ENCODE measurements at places on chromosomes 4 and X.

DNA sequence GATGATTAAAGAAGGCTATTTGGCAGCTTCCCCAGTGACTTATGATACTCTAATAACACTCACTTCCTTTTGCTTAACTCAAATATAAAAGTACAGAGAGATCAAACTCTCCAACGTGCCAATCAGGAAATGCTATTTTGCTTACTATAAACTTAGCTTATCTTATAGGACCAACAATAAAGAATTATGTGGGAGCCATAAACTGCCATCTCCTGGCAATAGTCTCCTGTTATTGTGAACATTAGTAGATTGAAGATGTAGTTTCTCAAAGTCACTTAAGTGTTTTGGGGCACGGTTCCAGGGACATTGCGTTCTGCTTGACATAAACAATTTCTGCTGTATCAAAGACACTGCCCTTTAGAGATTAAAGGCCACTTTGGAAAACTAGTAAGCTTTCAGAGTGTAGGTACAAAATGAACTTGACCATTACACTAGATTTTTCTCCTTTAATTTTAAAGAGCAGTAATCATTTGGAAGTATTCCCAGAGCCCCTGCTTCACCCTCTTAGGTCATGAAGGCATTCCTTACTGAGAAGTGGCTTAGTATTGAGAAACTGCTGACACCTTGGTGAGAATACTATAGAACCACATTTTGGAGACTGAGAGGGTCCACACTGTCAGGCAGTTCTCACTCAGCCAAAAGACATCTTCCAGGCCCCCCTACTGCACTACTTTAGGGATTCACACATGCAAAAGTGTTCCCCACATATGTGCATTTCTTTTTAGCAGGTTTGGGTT is 51.9 kb downstream of the MAOA start:
- no peak for DNase-seq

- no peak for DNase-seq
These were observed 316.7 kb downstream of the DMD start for GRCh38 chrX:32894679-32895078.

DNA sequence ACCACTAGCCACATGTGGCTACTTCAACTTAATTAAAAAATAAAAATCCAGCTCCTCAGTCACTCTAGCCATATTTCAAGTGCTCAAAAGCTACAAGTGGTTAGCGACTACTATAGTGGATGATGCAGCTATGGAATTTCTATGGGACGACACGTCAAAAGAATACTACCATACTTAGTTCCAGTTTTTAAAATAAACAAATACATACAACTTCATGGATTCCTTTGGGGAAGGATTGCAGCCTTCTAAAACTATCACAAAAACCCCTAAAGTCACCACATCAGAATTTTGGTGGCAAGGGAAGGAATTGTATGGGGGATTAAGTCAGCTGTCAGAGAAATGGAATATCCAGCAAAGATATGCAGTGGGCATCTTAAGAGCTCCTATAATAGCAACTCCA is 6.5 kb downstream of the ZNF280C start:
- no peak for DNase-seq

- no peak for DNase-seq
These were observed 328.2 kb downstream of the DKK2 start for GRCh38 chr4:106707776-106708463.

- DNase-seq = no peak
These were observed 177.6 kb upstream of the SPRY1 start for GRCh38 chr4:123218981-123219380.

- DNase-seq = peak; percentile 23
These were observed 518.0 kb downstream of the TMA16 start for GRCh38 chr4:164012396-164013027.

DNA sequence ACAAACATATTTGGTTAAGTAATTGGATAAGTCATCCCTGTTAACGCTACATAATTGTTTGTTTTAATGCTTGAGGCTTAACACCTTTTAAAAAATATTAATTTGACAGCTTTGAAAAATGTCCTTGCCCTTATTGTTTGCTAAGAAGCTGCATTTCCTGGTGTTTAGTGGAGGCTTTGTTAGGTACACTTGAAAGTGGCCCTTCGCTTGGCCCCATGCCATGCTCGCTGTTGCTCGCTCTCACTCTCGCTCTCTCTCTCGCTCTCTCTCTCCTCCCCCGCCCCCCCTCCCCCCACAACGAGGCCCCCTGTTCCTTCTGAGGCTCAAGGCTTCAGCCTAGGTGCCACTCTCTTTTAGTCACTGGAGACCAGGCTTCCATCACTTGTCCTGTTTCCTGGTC is 139.6 kb downstream of the DCLK2 start:
- DNase-seq = no peak

DNA sequence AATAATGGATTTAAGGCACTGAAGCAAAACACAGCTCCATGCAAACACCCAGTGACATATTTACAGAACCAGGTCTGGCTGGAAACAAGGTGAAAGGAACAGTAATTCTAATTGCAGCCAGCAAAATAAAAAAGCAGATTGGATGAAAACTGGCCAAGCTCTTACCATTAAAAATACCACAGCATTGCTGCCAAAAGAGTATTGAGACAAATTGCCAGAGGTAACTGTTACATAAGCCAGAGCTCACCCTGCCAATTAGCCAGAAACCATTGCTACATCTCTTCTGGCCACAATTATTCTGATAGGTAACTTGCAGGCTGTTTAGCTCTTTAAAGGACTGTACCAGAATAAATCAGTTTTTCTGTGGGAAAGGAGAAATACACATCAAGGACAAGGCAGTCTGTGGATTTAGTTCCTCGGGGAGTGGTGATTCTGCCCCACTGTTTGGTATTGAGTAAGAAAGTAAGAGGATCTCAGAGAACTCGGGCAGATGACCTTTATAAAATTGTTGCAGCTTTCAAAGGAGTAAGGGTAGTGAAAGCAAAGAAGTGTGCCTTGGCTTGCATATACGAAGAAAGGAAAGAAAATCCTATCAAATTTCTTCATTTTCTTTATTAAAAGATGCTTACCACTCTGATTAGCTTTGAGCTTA is 369.5 kb downstream of the PPP3CA start:
- peak; percentile 25 for DNase-seq

DNA sequence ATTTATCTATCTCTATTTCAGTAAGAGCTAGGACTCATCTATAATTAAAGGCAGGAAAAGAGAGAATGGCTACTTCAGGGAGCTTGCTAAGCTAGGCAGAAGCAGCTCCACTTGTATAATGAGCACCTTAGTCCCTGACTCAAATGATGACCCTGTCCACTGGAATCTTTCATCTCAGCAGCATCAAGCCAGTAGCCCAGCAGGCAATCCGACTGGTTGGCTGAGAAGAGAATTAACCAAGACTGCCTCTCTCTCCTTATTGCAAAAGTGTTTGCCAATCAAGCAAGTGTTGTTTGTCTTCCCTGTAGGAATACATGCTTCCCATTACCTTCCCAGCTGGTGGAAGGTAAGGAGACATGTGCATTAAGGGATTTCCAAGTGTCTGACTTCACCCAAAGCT is 3.9 kb upstream of the SPOCK3 start:
- no peak for DNase-seq

DNA sequence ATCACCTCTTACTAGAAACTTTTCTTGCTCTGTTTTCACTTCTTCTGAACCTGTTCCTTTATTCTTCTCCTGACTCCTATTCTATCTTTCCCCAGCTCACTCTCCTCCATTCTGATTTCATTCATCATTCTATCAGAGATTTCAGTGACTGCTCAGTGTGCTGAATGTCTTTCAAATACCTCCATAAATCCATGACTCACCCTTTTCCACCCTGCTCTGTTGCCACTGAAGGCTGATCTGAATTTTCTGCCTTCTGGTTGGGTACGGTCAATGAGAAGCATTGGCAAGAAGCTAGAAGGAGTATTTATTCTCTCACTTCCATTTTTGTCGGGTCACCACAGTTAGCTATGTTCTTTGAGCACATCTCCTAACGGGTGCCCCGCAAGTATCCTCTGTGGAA is 265.9 kb downstream of the CBLL2 start:
- no peak for DNase-seq

DNA sequence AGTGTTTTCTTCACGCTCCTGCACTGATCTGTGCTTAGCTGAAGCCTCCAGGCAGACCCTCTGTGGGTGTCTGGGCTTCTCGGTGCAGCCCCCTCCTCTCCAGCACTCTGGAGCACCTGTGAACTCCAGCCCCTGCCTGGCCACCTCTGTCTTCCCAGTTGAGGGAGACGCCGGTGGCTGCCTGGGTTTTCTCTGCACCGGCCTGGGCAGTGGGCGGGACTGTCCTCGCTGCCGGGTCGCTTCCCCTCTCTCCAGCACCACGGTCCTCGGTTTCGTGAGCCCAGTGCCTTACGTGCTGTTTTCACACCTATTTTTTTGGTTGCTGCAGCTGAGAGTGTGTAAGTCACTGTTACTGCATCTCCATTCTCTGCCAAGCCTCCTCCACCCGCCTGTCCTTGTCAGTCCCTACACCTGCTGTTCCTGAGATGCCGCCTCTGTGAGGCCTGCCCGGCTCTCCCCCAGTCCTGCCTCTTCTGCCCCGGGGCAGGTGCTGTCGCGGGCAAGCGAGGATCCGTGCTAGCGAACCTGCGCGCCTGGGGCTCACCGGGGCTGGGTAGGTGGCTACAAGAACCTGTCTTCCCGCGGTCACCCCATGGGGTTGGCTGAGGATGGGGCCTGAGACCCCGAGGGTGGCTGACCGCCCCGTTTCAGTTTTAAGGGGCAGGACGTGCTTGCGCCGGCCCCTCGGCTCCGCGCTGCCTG is 2.4 kb upstream of the FGFRL1 start:
- no peak for DNase-seq

- no peak for DNase-seq
These were observed 36.8 kb upstream of the NAA11 start for GRCh38 chr4:79362626-79363025.

- DNase-seq = no peak
These were observed 90.0 kb downstream of the AREG start for GRCh38 chr4:74534936-74535335.

GRCh38 chr4:47031751-47032404 is 511 bp downstream of the GABRB1 start:
- DNase-seq = no peak

GRCh38 chr4:77651820-77652219 is 46.2 kb downstream of the CXCL13 start:
- DNase-seq = no peak

GRCh38 chrX:68822641-68823410 is 6.0 kb upstream of the EFNB1 start:
- peak; percentile 63 for DNase-seq

- no peak for DNase-seq
These were observed 27.0 kb downstream of the KDM6A start for GRCh38 chrX:44899946-44900345.

DNA sequence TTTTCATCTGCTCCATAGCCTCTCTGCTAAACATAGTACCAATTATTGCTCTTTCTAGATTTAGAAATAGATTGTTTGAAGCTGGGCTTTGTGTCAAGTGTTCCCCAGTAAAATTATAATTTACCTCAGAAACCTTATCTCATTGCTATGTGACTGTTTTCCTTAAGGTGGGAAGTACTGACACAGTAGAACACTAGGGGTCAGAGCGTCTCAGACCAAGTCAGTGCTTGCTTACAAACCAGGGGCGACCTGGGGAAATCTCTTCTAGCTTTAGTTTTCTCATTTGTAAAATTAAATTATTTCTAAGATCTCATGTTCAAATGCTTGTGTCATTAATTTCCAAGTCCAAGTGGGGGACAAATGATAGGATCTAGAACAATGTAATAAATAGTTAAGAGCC is 360.4 kb downstream of the RAPGEF2 start:
- DNase-seq = no peak

GRCh38 chrX:150035531-150035930 is 97.2 kb upstream of the EOLA2 start:
- no peak for DNase-seq

DNA sequence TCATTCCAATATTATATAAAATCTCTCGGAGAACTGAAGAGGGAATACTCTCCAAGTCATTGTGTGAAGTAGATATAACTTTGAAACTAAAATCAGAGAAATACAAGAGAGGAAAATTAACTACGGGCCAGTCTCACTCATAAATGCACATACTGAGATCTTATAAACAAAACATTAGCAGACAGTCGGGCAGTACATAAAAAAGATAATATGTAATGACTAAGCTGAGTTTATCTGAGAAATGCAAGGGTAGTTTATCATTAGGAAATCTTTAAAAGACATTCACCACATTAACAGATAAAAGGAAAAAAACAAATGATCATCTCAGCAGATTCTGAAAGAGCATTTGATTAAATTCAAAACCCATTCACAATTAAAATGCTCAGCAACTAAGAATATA is 116.7 kb downstream of the NYX start:
- no peak for DNase-seq

GRCh38 chr4:2087170-2087569 is 28.0 kb downstream of the NAT8L start:
- DNase-seq = no peak

- no peak for DNase-seq
These were observed 53.6 kb upstream of the SHOX start for GRCh38 chrX:576904-577560.

GRCh38 chr4:48931459-48931858 is 24.9 kb upstream of the OCIAD2 start:
- no peak for DNase-seq

DNA sequence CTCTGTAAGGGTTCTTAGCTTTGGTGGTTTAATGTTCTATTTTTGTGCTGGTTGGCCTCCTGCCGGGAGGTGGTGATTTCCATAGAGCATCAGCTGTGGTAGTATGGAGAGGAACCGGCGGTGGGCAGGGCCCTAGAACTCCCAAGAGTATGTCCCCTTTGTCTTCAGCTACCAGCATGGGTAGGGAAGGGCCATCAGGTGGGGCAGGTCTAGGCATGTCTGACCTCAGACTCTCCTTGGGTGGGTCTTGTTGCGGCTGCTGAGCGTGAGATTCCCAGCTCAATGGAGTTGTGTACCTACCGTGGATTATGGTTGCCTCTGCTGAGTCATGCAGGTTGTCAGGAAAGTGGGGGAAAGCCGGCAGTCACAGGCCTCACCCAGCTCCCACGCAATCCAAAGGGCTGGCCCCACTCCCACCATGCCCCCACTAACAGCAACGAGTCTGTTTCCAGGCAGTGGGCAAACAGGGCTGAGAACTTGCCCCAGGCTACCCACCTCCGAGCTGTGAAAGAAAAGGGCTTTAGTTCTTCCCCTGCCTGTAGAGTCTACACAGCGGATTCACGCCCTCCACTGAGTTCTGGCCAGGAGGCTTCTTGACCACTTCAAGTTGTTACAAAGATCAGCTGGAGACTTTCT is 235.9 kb downstream of the RPA4 start:
- DNase-seq = no peak

DNA sequence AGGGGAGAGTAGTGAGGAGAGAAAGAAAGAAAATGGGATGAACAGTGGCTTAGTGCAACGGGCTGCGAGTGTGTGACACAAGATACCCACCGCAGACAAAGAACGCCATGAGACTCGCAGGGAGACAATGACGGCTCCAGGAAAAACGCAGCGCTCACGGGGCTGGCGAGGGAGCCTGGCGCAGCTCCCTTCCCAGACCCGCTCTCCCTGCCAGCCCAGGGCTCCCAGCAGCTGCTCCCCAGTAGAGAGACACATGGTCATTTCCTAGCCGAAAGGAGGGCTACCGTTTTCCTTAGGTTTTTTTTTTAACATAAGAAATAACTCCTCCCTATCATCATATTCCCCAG is 149.5 kb downstream of the MAML3 start:
- peak; percentile 50 for DNase-seq
